CD4-positive, CD25-positive, alpha-beta regulatory T cell (primary cell): ENCODE measurements at places on chromosomes 6 and 20.

DNA sequence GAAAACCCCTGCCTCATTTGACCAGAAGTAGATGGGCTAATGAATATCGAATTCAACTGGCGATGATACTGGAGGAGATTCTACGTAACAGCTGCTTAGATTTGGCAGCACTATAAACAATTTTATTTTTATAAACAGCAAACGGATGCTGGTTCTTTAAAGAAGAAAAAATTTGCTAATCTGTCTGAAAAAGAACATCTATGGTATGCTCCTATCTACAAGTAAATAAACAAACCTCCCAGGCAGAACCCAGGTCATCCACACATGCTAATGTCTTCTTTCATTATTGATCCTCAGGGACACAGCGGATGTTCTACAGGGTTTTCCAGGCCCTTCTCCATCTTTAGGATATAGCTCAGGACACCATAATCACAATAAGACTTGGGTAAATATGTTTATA is 291.3 kb downstream of the ALDH8A1 start:
- DNase-seq = no peak

DNA sequence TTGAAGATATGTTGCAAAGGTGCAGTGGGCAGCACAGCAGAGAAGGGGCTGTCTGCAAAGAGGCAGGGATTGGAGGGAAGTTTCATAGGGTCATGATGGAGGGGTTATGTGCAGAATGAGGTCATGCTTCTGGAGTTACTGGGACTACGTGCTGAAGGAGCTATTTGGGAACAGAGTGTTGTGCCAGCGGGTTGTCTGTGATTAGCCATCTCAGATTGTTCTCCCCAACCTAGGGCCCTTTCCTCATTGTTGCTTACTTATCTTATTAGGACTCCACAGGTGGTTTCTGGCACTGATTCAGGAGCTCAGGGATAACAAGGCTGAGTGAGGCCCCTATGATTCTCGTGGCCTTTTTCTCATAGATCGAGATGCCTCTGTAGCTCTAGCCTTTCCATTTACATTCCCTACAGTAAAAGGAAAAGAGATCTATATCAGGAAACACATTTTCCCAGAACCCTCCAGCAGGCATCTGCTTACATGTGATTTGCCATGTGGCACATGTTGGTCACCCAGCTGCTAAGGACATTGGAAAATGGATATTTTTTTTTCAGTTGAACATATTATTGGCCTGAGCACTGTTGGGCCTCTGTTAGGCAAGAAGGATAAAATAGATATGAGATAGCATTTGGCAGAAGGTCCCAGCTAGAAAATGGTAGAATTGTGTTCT is 429.6 kb upstream of the PLCB4 start:
- no peak for DNase-seq

GRCh38 chr6:290111-290922 is 2.0 kb upstream of the DUSP22 start:
- peak; percentile 19 for DNase-seq

- no peak for DNase-seq
These were observed 9.6 kb upstream of the C6orf132 start for GRCh38 chr6:42152024-42152423.

- DNase-seq = no peak
These were observed 34.8 kb upstream of the KIF25 start for GRCh38 chr6:167962711-167963110.
